RKO (cell line): ENCODE measurements at places on chromosomes 4 and X.

GRCh38 chr4:77827343-77827742 lies 8.2 kb upstream of the CNOT6L start:
- DNase-seq = no peak

DNA sequence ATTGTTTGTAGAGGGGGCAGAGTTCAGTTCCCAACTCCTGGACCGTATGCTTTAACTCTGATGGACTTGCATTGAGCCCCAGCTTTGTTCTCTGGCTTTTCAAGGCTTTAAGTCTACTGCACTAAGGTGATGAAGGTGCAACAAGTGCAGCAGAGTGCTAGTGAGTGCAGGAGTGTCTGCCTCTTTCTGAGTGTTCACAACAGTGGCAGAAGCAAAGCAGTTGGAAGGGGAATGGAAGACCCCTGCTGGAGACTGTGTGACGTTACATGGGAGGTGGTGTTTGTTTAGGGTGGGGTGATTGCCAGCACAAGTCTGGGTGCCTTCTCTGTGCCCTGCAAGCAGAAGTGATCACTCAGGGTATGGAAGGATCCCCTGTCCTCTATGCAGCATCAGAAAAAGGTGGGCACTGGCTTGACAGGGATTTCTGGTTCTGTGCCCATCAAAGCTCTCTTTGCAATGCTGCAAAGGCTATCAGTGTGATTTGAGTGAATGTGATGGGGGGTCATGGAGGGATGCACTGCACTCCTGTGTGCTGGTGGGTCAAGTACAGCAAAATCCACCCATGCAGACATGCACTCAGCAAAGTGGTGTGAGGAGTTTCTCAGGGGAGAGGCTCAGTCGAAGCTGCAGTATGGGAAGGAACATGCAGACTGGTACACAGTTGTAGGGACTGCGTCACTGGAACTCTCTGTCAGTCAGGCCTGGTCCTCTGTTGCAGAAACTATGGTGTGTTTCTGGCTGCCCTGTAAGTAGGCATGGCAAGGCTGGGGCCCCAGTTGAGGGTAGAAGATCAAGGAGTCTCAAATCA lies 70.9 kb upstream of the UGT2B7 start:
- DNase-seq = peak; percentile 36

DNA sequence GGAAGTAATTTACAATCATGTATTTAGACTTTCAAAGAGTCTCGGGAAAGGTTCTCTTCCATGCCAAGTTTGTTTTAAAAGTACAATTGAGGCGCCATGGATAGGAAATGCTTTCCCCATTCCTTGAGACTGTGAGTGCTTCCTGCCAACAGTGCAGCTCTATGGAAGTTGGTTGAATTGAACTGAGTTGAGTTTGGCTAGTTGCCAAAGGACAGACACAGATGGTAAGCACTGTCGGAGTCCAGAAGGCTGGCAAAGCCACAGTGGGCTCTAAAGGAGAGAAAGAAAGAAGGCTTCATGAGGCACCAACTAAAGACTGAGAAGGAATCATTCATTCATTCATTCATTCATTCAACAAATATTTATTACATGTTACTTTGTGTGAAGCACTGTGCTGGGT lies 4.3 kb upstream of the KCNE5 start:
- DNase-seq = no peak

- peak; percentile 8 for DNase-seq
These were observed 228.9 kb upstream of the ETNPPL start for GRCh38 chr4:108991551-108992328.

DNA sequence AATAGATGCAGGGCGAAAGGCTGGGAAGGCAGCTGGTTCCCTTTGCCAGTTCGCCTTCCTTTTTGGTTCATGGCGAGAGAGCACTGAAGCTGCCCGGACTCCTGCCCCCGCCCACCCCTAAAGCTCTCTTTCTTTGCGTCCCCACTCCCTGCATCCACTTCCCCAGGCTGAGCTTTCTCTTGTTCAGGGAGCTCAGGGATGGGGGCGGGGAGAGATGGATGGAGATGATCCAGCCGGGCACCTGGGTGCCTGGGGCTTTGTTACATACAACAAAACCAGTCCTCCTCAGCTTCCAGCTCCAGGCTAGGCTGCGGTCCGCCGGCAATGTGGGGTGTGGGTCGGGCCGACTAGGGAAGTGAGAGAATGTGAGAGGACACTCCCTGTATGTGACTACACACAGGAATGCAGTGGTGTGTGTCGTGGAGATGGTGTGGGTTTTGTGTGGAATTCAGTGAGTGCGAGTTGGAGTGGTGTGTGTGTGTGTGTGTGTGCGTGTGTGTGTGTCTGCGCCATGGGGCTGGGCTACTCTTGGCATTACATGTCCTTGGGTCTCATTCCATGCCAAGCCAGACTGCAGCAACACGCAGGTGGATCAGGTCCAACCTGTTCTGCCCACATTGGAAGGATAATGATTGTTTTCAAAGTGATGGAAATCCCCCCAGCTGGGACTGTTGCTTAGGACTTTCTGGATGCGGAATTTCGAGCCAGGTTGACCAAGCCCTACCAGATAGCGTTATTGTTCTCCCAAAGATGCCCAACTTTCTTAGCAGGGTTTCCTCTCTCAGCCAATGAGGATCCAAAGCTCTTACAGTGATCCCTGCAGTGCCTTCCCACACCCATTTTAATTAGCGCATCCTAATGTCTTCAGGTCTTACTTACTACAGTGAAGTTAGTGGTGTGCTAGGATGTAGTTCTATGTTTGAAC lies 149.4 kb upstream of the CHRDL1 start:
- DNase-seq = no peak
